ENCODE measurements at places on chromosomes 4 and X.
A peak's percentile ranks its signal among the peaks of the same experiment; 100 is the strongest.

GRCh38 chr4:145815626-145816025 is 123.0 kb downstream of the ZNF827 start:
- DNase-seq, result no peak

DNA sequence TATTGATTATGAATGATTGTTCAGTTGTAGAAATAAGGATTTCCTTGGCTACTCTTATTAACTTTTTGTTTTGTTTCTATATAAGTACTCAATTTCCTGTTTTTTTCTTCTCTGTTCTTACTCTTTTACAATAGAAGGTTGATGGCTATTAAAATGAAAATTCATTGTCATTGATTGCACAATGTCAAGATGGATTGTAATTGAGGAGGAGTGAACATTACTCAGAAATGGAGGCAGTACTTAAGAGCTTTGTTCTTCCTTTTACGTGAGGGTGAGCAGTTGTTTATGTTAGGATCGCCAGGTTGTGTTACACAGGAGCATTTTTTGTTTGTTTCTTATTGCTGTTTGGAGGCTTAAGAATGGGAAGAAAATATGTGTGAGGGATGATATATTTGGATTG is 2062.4 kb downstream of the ARAP2 start:
- no peak for DNase-seq

DNA sequence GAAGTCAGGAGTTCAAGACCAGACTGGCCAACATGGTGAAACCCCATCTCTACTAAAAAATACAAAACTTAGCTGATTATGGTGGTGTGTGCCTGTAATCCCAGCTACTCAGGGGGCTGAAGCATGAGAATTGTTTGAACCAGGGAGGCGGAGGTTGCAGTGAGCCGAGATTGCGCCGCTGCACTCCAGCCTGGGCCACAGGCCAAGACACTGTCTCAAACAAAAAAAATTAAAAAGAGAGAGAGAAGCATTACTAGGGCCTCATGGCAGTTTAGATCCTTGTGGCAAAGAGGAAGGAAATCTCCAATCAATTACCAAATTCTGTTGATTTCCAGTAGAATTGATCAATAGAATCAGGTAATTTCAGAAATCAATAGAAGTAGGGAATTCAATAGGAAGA is 16.8 kb upstream of the SLC34A2 start:
- no peak for DNase-seq

DNA sequence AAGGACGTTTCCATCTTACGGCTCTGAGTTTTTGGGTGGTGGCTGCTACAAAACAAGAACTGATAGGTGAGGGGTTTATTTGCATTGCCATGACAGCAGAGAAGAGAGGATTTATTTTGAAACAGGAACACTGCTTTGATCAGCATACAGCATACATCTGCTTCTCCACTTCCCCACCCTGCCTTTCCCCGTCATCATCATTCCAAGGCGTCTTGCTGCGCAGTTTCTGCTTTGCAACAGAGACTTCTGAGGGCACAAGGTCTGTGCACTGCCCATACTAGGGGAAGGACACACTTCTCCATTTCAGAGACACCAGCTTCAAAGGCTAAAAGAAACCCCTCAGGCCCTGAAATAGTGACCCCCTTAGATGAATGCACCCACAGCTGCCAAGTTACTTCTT is 19.1 kb downstream of the STARD8 start:
- DNase-seq, result no peak

DNA sequence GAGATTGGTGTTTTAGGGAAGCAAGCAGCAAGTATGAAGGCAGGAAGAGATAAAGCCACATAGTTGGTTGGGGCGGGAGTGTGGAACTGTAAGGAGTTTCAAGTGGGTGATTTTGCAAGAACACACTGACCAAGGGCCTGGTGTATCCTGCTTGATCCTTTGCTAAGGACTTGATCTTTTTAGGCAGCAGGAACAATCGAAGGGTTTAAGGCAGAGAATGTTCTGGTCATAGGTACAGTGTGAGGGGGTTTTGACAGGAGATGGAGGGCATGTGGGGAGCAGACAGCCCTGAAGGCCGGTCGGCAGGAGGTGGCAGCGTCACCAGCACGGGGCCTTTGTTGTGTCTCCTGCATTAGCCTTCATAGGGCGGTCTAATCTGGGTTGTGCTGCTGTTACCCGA is 54.7 kb downstream of the FAM193A start:
- no peak for DNase-seq

GRCh38 chr4:149933883-149934282 is 118.2 kb upstream of the IQCM start:
- no peak for DNase-seq

DNA sequence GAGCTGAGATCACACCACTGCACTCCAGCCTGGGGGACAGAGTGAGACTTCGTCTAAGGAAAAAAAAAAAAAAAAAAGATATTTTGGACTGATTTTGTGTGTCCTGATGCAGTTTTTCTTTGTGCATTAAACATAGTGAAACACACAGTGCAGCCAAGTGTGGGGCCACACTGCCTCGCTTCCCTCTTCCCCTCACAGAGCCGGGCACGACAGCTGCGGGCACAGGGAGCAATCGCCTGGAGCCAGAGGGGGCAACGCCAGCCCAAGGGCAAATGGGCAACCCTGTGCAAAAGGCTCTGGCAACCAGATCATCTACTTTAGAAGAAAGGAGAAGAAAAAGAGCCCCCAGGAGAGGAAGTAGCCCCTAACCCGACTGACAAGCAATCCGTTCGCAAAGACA is 13.5 kb upstream of the CCNQ start:
- DNase-seq, result no peak

- no peak for DNase-seq
Measured at GRCh38 chr4:158255727-158256324, 45.5 kb downstream of the TMEM144 start.

- DNase-seq, result no peak
Measured at GRCh38 chr4:140816806-140817510, 60.8 kb upstream of the TBC1D9 start.

GRCh38 chr4:1055721-1056590 is 44.5 kb downstream of the FGFRL1 start:
- peak; percentile 49 for DNase-seq

All from stimulated activated CD4-positive, alpha-beta T cell treated with anti-CD3 and anti-CD28 coated beads, Interleukin-1b, Interleukin-23, amount 100 ng/mL, for 24 hours (primary cell).